ENCODE measurements at places on chromosomes 13 and 19.
A peak's percentile ranks its signal among the peaks of the same experiment; 100 is the strongest.

- DNase-seq, result no peak
Observed at GRCh38 chr13:76982061-76982460, 9.8 kb upstream of the CLN5 start.

DNA sequence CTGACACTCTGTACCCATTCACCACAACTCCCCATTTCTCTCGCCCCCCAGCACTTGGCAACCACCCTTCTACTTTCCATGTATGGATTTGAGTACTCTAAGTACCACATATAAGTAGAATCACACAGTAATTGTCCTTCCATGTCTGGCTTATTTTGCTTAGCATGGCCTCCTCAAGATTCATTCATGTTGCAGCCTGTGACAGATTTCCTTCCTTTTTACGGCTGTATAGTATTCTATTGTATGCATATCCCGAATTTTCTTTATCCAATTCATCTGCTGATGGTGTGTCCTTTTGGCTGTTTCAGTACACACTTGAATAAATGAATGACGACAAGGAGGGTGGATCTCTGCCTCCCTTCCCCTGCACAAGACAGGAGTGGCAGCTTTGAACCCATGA, 95.1 kb downstream of the ZNF536 start:
- no peak for DNase-seq

DNA sequence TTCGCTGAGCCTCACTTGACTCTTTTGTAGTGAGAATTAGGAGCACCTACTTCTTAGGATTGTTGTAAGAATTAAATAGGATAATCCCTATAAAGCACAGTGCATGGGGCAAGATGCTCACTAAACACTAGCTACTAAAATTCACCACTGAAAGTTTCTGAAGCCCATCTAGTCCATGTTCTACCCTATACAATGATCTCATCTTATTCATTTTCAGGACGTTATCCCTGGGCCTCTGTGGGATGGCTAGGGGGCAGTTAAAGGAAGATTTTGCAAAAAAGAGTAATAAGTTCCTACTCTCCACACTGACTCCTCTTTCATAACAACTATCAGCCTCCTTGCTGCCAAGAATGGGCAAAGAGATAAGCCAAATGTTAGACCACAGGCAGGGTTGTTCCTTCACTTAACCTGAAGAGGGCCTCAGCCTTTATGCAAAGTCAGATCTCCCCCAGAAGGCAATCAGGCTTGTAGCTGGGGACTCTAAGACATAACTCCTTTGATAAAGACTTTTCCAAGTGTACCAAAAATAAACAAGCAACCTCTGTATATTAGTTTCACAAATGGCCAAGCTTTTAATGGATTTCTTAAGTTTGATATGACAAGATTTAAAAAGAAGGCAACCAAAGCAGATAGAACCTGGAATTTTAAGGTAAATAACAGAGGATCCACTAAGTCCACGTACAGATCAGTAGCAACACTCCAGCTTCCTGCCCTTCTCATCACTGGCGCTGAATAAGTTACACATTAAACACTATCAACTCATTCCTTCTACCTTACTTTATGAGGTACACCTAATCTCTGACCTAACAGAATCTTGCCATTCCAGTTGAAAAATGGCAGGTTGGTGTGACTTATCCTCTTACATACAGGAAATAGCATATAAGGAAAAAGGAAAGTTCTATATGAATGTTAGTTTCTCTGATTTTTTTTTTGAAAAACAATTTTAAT, 44.4 kb downstream of the ELF1 start:
- no peak for DNase-seq

GRCh38 chr19:44810234-44811121, 1.6 kb downstream of the BCAM start:
- no peak for DNase-seq

GRCh38 chr13:98172590-98173422, 4.3 kb downstream of the RNF113B start:
- DNase-seq, result no peak

- no peak for DNase-seq
Observed at GRCh38 chr13:64088491-64088890, 2672.8 kb upstream of the PCDH20 start.

DNA sequence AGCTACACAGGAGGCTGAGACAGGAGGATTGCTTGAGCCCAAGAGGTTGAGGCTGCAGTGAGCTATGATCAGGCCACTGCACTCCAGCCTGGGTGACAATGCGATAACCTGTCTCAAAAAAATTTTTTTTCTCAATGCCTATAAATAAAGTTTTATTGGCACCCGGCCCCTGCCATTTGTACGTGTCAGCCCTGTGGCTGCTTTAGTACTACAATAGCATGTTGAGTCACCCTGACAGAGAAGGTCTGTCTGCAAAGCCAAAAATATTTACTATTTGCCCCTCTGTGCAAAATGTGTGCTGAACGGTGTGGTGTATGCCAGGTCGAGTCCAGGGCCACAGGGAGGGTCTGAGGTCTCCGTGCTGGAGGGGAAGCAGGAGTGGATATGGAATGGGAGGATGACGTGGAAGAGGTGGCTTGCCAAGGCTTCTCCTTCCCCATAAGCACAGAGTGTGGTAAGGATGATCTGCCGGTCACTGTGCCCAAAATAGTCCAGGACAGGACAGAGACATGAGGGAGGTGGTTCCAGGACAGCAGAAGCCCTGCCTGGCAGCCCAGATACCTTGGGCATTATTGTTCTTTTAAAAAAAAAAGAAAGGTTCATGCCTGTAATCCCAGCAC, 10.0 kb downstream of the NMRK2 start:
- no peak for DNase-seq

DNA sequence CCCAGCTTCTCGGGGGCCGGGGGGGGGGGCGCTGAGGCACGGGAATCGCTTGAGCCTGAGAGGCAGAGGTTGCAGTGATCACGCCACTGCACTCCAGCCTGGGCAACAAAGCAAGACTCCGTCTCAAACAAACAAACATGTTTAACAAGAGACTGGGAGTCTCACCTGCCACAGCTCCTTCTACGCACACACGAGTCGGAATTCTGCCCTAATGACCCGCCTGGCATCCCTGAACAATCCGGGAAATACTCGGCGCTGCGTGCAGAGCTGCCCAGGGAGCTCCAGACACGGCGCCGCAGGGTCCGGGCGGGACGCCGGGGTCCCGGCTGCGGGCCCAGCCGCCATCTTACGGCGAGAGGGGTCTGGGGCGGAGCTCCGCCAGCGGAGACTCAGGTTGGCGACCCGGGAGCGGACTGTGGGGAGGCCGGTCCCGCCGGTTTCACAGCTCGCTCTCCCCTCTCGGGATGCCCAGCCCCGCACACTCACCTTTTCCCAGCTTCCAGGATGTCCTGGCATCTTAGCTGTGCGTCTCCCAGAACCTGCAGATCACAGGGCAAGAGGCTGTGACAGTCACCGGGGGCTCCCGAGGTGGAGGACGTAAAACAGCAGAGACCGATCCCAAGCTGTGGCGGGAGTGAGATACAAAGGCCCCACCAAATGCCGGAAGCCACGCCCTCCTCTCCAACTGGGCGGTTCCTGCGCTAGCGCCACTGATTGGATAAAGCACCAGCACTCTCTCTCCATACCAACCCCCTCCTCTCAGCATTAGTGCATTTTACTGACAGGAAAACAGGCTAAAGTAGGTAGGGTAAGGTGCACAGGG, 23.6 kb upstream of the ZNF724 start:
- peak; percentile 88 for DNase-seq

- DNase-seq, result no peak
Observed at GRCh38 chr13:63085851-63086250, 1670.2 kb upstream of the PCDH20 start.

DNA sequence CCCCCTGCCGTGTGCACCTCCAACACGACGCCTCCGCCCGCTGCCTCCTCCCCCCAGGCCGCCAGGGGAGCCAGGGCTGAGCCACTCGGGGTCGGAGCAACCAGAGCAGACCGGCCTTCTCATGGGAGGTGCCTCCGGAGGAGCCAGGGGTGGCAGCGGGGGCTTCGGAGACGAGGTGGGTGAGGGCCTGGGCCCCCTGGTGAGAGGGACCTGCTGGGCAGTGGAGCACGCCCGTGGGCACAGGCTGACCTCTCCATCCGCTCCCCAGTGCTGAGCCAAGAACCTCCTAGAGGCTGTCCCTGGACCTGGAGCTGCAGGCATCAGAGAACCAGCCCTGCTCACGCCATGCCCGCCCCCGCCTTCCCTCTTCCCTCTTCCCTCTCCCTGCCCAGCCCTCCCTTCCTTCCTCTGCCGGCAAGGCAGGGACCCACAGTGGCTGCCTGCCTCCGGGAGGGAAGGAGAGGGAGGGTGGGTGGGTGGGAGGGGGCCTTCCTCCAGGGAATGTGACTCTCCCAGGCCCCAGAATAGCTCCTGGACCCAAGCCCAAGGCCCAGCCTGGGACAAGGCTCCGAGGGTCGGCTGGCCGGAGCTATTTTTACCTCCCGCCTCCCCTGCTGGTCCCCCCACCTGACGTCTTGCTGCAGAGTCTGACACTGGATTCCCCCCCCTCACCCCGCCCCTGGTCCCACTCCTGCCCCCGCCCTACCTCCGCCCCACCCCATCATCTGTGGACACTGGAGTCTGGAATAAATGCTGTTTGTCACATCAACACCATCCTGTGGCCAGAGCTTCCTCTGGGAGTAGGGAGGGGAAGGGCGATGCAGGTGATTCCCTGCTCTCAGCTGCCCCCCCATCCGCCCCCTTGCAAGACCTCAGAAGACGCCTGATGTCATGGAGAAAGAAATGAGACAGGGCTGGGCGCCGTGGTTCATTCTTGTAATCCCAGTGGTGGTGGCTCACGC, 12.0 kb downstream of the BCAM start:
- no peak for DNase-seq

DNA sequence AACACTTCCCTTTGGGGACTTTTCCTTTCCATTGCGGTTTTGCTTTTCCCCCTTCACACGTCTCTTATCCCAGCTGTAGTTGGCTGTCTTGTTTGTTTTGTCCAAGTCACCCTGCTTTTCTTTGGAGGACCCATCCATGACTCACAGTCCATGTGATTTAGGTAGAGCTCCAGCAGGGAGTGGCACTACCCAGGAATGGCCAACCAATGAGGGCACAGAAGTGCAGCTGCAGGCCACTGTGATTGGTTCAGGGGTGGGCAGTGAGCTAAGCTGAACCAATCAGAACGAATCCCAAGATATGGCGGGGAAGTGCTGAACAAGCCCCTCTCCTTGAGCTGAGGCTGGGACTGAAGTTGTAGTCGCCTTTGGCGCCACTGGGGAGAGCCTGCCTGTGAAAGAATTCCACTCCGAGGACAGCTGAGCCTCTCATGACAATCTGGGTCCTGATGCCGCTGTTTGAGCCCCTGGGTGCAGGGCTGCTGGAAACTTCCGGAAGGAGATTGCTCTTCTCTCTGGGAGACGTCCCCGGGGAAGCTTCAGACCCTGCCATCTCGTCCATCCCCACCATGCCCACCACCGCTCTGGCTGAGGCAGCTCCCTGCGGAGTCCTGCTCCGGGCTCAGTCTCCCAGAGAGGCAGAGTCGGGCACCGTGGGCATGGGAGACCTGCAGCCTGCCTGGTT, 62.9 kb upstream of the URI1 start:
- DNase-seq, result peak; percentile 45

DNA sequence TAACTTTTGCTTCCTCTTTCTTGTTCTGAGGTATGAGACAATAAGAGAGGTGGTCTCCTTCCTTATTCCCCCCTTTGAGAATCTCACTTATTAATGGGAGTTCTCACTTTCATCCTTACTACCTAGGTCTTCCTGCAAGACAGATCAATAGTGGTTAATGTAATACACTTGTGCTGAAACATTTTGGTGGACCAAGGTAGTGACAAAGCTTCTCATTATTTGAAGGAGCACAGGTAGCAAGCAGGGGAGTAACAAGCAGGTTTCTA, 17.9 kb downstream of the ZNF700 start:
- DNase-seq, result no peak

GRCh38 chr19:21326169-21326568, 3.0 kb downstream of the ZNF708 start:
- no peak for DNase-seq

DNA sequence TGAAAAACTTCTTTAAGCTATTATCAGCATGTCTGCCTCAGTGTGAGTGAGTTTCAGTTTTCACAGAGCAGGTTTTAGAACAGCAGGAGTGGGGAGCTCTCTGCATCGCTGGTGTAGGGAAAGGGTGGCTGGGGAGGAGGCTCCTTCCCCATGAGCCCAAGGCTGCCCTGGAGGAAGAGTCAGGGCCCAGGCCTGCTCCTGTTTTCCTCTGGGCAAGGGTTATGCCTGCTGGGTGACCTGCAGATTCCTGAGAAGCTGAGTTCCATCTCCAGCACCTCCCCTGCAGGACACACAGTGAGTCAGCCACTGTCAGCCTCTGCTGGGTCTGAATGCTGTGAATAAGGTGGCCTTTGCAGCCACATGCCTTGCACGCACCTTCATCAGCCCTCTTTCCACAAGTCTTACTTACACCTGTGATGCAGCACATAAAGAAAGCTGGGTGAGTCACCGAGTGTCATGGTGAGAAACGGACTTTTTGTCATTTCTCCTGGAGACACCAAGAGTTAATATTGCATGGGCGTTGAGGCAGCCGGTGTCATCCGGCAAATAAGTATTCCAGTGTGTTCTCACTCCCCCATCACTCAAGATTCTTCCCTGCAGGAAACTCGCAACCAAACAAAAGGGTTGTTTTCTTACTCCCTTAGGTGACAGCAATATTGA, 186.4 kb upstream of the KL start:
- no peak for DNase-seq

GRCh38 chr19:4233282-4233853, 4.0 kb downstream of the EBI3 start:
- DNase-seq, result peak; percentile 1

- DNase-seq, result peak; percentile 82
Observed at GRCh38 chr19:55528030-55528803, 8.7 kb downstream of the SBK2 start.

DNA sequence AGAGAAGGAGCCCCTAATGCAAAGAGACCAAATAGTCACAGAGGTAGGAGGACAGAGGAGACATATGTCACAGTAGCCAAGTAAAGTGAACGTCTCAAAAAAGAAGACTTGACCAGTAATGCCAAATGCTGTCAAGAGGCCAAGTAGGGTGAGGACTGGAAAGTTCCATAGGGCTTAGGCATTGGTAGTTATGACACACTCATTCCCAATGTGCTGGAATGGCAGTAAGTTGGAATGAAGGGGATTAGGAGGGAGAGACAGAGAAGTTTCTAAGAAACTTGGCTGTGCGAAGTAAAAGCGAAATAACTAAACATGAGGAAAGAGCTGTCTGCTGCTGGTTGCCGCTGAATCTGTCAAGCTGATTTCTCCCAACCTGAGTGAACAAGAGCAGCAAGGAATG, 14.9 kb upstream of the FRY start:
- DNase-seq, result no peak

GRCh38 chr19:44905437-44906160, at the start of gene APOE:
Gene APOE (plus strand): TSS chr19:44905796. CDS start chr19:44906625, 829 bp downstream.
- no peak for DNase-seq

DNA sequence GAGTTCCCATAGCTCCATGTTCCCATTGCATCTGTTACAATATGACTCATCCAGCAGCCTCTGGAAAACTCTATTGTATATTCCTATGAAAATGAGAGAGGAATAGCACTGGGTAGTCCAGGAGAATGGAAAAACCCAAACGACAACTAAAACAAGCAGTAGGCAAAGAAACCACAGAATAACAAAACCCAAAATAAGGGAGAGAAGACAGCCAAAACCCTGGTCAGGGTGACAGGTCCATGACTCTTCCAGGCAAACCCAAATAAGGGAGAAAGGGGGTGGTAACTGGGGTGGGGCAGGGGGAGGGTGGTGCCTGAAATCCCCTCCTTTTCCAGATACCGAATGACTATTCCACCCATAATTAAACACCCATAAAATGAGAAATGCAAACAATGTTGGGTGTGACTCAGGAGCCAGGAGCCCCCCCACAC, 4.0 kb upstream of the ZNF8 start:
- no peak for DNase-seq
